ENCODE measurements at places on chromosomes 5 and 9. TPM values are rescaled to one million over a fixed set of nuclear protein-coding genes. Genes with fewer than 3 reads are reported as not detected.

Gene FAM114A2
- total RNA-seq, result 16.6 TPM

Gene TRUB2
- total RNA-seq, result 17.9 TPM

Gene LHX3
- not detected for total RNA-seq

Gene IL13
- not detected for total RNA-seq

Gene BARHL1
- total RNA-seq, result not detected

Gene KIF2A
- 36.4 TPM for total RNA-seq

Gene LECT2
- not detected for total RNA-seq

Gene SLCO4C1
- total RNA-seq, result not detected
